ENCODE measurements at places on chromosomes 6 and 20.

DNA sequence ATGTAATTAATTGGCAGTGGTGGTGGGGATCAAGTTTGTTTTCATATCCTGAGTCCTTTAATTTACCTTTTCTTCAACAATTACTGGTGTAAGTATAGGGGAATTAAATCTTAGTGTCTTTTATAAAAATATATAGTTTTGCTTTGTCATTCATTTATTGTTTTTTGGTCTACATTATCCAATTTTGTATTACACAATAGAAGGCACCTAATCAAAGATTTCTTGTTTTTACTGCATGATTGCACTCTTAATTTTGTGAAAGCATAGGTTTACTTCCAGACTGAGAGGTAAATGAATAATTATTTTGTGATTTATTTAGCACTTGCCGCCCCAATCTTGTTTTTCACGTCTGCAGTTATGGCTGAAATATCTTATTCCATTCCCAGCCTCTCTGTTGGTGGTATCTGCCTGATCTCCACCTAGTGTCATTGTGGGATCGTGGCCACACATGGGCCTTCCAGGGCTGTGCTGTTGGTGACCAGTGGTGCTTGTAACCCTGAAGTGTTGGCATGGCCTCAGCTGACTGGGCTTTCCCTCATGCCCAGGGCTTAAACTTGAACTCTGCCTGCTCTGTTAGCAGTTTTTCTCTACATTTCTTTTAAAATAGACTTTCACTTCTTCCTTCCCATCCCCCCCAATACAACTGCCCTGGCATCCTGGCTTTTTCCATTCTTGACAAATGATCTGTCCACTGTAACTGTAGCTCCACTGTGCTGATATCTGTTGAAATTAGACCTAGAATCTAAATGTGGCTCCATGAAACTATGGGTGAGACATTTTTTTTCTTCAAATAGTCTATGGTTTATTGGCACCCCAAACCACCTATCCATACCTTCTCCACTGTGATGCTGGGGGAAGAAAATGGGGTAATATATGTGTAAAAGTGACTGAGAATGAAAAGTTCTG is 24.8 kb downstream of the E2F3 start:
- DNase-seq: no peak

GRCh38 chr6:12289365-12289919 is 719 bp upstream of the EDN1 start:
- DNase-seq: peak; percentile 8

DNA sequence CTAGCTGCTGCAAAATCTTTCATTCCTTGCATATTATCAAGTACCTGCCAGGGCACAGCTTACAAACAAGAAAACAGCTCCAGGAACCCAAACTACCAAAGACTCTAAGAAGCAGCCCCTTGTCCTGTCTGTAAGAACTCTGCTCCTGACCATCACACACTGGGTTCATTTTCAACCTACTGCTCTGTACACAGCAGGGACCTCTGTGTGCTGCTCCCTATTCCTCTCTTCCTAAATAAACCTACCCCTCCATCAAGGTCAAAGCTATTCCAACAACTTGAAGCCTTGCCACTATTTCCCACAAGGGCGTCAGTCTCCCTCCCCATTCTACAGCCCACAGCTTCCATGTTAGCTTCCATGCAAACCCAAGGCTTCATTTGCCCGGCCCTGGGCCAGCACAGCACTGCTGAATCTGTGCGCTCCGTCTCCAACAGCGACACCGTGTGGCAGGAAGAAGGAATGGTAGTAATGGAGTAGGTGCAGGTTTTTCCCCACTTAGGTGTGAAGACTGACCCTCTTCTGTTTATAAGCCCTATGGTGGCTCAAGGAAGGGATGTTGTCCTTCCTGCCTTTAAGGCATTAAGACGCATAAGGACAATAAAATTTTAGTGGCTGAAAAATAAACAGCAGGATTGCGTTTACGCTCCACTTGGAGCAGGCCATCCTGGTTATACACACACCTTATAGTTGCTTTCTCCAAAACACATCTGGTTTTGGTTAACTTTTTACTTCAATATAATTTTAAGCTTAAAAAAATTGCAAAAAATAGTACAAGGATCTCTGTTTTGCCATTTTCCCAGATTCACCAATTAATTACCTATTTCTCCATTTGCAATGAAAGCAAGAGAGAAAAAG is 115.2 kb upstream of the NXT1 start:
- DNase-seq: no peak

DNA sequence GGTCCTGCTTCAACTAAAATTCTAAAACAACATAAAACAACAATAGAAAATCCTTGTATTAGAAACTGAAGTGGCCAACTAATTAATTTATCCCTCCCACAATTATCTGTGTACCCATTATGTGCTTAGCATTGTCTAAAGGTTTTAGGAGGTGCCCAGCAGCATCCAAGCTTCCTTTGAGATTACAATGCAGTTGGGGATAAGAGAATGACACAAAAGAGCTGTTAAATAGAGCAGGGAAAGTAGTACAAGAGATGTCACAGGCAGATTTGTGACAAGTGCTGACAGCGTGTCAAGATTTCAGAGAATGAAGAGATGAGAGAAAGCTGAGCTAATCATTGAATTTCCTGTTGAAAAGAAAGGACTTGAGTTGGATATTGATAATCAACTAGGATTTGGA is 204.8 kb downstream of the OTOR start:
- no peak for DNase-seq

- no peak for DNase-seq
These were observed 287.6 kb upstream of the SOX4 start for GRCh38 chr6:21305893-21306332.

- DNase-seq: no peak
These were observed 38.7 kb downstream of the SPDEF start for GRCh38 chr6:34517461-34517881.

DNA sequence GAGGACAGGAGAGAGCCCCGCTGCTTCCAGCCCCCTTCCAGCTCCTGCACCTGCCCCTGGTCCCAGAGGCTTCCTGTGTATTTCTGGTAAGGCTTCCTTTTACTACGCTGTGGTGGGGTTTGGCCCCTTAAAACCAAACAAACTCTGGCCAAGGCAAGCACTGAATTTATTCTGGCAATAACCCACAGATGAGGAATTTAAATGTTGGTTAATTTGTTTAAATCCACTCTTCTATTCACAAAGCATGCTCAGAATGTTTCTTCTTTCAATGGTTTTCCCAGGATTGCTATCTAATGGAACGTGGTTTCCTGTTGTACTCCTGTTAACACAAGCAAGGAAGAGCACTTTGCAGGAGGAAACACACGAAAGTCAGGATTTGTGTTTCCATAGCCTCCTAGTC is 236.5 kb upstream of the FOXQ1 start:
- no peak for DNase-seq

DNA sequence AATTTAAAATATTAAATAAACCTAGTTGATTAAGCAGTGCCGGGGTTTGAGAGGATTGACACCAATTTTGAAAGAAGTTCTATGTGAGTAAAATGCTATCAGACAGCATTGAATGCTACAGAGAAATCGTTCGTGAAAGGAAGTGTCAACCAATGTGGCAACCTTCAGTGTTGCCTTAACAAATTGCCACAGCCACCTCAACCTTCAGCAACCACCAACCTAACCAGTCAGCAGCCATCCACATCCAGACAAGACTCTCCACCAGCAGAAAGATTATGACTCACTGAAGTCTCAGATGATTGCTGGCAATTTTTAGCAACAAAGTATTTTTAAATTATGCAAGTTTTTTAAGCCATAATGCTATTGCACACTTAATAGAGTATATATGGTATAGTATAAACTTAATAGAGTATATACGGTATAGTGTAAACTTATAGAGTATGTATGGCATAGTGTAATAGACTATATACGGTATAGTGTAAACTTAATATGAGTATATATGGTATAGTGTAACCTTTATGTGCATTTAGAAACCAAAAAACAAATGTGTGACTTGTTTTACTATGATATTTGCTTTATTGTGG is 65.3 kb upstream of the ID4 start:
- DNase-seq: no peak

DNA sequence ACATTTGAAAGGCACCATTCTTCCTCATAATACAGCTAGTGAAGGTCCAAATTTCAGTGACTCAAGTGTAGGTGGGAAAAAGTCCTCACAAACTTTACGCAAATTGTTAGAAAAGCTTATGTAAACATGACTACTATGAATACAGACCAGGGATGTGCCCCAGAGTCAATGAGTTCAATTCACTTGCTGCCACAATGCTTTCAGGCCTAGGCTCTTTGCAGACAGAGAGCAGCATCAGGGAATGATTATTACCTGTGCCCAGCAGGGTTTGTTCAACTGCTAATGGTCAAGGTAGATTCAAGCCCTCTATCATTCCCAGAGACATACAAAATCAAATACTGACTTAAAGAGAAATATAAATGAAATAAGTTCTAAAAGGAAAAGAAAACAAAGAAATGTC is 84.0 kb downstream of the LAMA2 start:
- DNase-seq: no peak

DNA sequence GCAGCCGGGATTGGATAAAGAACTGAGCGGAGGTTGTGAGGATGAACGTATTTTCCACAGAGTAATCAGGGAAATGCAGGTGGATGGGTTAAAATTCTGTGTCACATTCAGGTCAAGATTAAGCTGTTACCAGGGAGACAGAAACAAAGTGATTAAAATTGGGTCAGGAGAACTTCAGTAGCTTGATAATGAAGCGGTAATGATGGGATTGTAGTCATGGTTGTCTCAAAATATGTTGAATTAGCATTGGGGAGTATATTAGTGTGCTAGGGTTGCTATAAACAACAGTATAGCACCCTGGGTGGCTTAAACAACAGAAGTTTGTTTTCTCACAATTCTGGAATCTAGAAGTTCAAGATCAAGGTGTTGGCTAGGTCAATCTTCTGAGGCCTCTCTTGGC is 155.5 kb downstream of the GJA1 start:
- no peak for DNase-seq

DNA sequence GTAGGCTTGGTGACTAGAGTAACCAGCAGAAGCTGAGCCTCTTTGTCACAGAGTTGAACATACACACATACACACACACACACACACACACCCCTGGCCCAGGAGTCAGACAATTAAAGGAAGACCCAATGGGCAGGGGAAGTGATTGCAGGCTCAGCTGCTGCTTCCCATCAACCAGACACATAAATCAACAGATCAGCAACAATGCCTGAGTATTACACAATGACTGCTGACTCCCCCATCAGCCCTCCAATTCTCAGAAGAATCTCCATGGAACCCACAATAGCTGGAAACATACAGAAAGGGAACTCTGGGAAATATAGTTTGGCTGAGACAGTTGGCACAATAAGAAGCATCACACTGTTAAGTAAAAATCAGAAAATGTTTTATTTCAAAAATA is 270.4 kb upstream of the PLCB4 start:
- DNase-seq: no peak
